Endothelial cell (in vitro differentiated cells): ENCODE measurements at places on chromosomes 2 and 18. TPM values are rescaled to one million over a fixed set of nuclear protein-coding genes. Genes with fewer than 3 reads are reported as not detected.

Gene CD207
- 0.74 TPM for total RNA-seq

Gene GTF2A1L
- not detected for total RNA-seq

Gene SLC19A3
- total RNA-seq, result 0.62 TPM

Gene C2orf81
- total RNA-seq, result 5.0 TPM

Gene TOGARAM2
- 0.23 TPM for total RNA-seq

Gene STPG4
- total RNA-seq, result not detected

Gene COL3A1
- total RNA-seq, result 0.31 TPM

Gene SP9
- total RNA-seq, result 0.31 TPM

Gene AGAP1
- 43.9 TPM for total RNA-seq

Gene YWHAQ
- 268 TPM for total RNA-seq

Gene KIAA2012
- total RNA-seq, result 0.08 TPM

Gene ABCG8
- total RNA-seq, result not detected

Gene NCK2
- 93.7 TPM for total RNA-seq

Gene IL1RL1
- 0.10 TPM for total RNA-seq

Gene RGPD3
- total RNA-seq, result 0.15 TPM

Gene SNTG2
- 23.2 TPM for total RNA-seq

Gene ALPI
- total RNA-seq, result not detected

- no peak for DNase-seq
These were observed 116.4 kb upstream of the SMAD2 start for GRCh38 chr18:48046843-48047242.

DNA sequence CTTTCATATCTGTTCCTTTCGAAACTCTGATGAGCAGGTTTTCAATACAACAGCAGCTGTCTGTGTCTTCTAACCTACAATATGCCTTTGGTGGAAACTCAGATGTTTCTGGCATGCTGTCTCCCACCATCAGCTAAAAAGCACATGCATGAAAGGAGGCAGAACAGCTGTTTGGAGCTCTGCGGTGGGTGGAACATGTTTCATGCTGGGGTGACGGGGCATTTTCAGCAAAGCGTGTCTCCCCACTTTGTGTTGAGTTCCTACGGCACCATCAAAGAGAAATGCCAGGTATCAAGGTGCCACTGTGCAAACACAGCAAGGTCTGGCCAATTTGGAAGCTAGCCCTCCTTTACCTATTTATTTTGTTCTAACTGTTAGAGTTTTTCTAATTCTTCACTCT lies 290.1 kb downstream of the CLIP4 start:
- no peak for DNase-seq

- no peak for DNase-seq
These were observed 182.1 kb upstream of the FOSL2 start for GRCh38 chr2:28210535-28210934.

- DNase-seq, result no peak
These were observed 20.6 kb upstream of the HAAO start for GRCh38 chr2:42812899-42813479.

DNA sequence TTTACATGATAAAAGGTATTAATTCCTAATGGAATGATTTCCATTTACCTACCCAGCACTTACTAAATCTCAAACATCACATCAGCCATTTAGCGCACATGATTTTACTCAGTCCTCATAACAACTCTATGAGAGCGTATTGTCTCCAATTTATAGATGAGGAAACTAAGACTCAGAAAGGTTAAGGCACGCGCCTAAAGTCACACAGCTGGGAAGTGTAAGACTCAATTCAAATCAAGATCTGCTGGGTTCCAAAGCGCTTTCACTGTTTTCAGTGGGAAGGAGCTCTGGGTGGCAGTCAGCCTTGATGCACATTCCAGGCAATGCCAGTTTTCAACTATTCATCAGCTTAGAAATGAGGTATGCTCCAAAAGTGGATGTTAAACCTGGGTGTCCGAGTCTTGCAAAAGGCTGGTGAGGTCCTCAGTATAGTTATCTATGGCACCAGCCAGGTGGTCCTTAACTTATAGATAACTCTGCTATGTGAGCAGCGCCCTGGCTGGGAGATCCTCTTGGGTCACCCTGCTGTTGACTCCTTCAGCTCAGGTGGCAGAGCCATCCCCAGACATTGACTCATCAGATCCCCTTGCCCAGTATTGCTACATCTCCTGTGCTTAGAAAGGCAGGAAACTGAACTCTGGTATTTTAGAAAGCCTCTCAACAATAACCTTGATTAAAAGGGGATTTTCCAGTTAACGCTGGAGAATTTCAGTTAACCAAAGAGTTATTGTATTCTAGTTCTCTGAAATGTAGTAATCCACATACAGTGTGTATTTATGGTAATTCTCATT lies 47.1 kb downstream of the SLC4A1AP start:
- DNase-seq, result no peak

DNA sequence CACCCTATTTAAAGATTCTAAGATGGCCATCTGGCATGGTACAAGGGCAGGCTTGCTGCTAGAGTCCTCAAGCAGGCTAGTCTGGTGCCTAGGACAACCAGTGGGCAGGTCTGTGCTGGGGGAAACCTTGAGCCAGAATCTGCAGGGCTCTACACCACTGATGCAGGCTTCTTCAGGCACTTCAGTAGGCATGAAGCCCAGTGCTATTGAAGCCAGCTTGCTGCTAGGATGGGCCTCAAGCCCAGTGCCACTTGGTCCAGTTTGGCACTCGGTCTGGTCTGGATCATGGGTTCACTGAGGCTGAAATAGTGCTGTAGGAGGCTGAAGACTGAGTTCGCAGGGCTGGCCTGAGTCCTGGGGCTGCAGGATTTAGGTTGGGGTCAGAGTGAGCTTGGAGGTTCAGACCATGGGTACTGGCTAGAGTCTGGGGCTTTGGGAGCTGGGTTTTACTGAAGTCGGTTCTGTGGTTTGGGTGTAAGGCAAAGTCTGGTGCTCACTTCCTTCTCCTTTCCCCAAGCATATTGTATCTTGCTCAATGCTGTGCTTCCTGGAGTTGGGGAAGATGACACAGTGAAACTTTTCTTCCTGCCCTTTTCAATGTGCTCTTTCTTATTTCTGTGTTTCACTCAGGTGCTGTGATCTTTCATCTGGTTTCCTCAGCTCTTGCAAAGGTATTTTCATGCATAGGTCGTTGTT lies 41.2 kb downstream of the SP100 start:
- no peak for DNase-seq

GRCh38 chr18:69217196-69218000 lies 183.3 kb upstream of the DOK6 start:
- no peak for DNase-seq

DNA sequence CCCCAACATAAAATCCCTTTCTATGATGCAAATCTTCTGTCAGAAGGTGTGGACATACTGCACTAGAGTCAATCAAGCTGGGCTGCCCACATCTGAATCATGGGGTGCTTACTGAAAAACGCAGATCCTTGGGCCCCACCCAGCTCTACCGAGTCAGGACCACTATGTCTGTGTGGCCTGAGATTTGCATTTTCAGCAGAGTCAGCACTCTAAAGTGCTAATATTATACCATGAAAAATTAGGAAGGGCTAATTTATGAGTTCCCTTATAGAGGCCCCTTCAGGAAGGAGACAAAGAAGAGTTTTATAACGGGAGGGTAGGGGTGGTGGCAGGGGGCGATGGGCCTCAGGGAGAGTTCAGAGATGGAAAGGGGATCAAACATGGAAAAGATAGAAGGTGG lies 163.3 kb upstream of the NABP1 start:
- no peak for DNase-seq

GRCh38 chr2:64840426-64840881 lies 148.7 kb upstream of the SLC1A4 start:
- DNase-seq, result no peak

DNA sequence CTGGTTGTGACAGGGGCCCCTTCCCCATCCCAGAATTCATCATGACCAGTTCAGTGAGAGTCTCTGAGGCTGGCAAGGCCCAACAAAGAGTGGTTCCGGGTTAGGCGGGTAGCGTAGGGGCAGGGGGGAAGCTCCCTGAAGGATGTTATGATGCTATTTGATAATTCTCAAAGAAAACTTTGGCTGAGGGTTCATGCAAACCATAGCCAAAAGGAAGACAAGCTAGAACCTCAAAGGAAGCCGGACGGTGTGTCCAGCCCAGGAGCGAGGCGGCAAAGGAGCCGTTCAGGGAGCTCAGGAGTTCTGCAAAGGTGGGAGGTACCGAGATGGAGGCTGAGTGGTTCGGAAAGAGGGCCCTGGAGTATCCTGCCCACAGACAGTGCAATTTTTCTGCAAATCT lies 226.8 kb upstream of the RAB6C start:
- DNase-seq, result no peak

GRCh38 chr2:239259603-239260298 lies 141.1 kb downstream of the HDAC4 start:
- no peak for DNase-seq

- no peak for DNase-seq
These were observed 10.9 kb upstream of the ADAM23 start for GRCh38 chr2:206432193-206433082.

DNA sequence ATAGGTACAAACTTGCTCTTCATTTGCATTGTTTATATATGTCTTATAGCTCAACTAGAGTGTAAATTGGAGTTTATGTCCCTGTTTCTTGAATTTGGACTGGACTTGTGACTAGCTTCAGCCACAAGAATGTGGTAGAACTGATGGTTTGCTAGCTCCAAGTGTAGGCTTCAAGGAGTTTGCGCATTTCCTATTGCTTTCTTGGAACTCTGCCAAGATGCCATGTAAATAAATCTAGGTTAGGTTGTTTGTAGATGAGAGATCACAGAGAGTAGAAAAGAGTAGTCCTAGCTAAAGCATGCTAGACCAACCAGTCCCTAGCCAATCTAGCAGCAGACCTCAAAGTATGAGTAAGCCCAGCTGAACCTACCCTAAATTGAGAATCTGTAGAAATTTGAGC lies 183.0 kb upstream of the CYP26B1 start:
- no peak for DNase-seq

DNA sequence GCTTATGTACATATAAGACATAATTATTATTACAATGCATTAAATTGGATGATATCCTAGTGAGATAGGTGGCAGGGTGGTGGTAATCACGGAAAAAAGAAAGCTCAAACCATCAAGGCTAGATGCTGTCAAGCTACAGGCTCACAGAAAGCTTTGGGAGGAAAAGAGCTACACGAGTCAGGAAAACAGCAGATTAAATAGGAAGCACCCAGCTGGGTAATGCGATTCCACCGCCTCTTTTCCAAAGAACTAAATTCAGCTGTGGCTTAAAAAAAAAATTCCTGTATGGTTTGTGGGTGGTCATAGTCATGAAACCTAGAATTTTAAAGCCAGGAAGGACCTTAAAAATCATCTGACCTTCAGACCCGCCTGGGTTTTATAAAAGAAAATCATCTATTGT lies 23.7 kb upstream of the PTPN4 start:
- no peak for DNase-seq

GRCh38 chr2:7609974-7610373 lies 692.8 kb downstream of the RNF144A start:
- no peak for DNase-seq
